ENCODE measurements at places on chromosomes 13 and 19. TPM values are rescaled to one million over a fixed set of nuclear protein-coding genes. Genes with fewer than 3 reads are reported as not detected.

Gene DCT
- polyA plus RNA-seq: not detected

Gene KPTN
- polyA plus RNA-seq: 9.6 TPM

Gene FUT3
- not detected for polyA plus RNA-seq

Gene NCR1
- not detected for polyA plus RNA-seq

Gene UNC13A
- polyA plus RNA-seq: 0.03 TPM

Gene ELOF1
- 72.6 TPM for polyA plus RNA-seq

Gene PCSK4
- polyA plus RNA-seq: 0.43 TPM

Gene ERICH6B
- polyA plus RNA-seq: not detected

Gene OR10H1
- polyA plus RNA-seq: not detected

Gene C19orf85
- polyA plus RNA-seq: not detected

Gene CACNG7
- polyA plus RNA-seq: not detected

Gene NKPD1
- polyA plus RNA-seq: not detected

Gene ZNF726
- 0.87 TPM for polyA plus RNA-seq

Gene TGFBR3L
- 24.3 TPM for polyA plus RNA-seq

Gene NAPSA
- 0.15 TPM for polyA plus RNA-seq

Gene TMEM91
- polyA plus RNA-seq: 7.8 TPM

Gene ZNF134
- 10.0 TPM for polyA plus RNA-seq

Gene TECR
- polyA plus RNA-seq: 129 TPM

Gene ZNF709
- polyA plus RNA-seq: 1.1 TPM

Gene PSG2
- 5.7 TPM for polyA plus RNA-seq

Gene ATP8A2
- polyA plus RNA-seq: 0.05 TPM

Gene PINLYP
- polyA plus RNA-seq: 1.3 TPM

Gene ZNF491
- 1.4 TPM for polyA plus RNA-seq

Gene PRODH2
- polyA plus RNA-seq: not detected

Gene LRG1
- not detected for polyA plus RNA-seq

Gene MUC16
- polyA plus RNA-seq: not detected

Data from GM23248 (cell line).